Bronchial epithelial cell (primary cell): ENCODE measurements at places on chromosomes 13 and 19. TPM values are rescaled to one million over a fixed set of nuclear protein-coding genes. Genes with fewer than 3 reads are reported as not detected.

- no peak for DNase-seq
Measured at GRCh38 chr19:38945562-38946228, 15.0 kb downstream of the MRPS12 start.

- DNase-seq = no peak
Measured at GRCh38 chr13:75643693-75644092, 7.6 kb downstream of the LMO7 start.

DNA sequence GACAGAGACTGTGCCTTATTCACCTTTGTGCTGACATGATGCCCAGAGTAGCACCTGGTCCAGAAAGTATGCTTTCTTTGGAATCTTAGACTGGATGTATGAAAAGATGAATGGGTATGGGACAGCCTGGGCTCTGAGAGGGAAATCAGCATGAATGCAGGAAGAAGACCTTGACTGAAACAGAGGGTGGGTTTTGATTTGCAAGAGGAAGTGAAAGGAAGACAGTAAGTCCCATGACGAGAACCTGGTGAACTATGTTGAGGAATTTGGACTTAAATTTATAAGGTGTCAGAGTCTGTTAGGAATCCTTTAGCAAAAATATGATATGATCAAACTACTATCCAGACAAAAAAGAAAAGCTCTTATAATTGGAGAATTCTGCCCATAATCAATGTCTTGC is 301.9 kb downstream of the SPRY2 start:
- DNase-seq = no peak

DNA sequence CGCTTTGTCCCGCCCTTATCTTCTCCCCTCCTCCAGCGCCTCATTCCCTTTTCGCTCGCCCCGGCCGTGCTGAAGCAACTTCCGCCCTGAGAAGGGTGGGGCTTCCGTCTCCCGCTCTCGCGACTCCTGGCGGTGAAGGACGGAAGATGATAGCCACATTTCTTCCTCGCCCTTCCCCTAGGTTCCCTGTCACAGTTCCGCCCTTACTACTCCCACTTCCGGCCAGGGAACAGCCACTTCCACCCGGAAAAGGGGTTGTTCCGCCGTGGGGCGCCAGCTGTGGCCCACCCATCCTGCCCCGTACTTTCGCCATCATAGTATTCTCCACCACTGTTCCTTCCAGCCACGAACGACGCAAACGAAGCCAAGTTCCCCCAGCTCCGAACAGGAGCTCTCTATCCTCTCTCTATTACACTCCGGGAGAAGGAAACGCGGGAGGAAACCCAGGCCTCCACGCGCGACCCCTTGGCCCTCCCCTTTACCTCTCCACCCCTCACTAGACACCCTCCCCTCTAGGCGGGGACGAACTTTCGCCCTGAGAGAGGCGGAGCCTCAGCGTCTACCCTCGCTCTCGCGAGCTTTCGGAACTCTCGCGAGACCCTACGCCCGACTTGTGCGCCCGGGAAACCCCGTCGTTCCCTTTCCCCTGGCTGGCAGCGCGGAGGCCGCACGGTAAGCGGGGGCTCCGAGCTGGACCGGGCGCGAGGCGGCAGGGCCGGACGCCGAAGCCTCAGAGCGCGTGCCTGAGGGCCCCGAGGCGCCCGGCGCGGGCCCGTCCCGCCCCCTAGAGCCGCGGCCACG is at the start of gene RPS19:
RPS19 (plus strand) TSS at position 638 of the 801 bp plus-strand sequence. CDS start 520 bp downstream, outside the sequence.
- DNase-seq = peak; percentile 95

DNA sequence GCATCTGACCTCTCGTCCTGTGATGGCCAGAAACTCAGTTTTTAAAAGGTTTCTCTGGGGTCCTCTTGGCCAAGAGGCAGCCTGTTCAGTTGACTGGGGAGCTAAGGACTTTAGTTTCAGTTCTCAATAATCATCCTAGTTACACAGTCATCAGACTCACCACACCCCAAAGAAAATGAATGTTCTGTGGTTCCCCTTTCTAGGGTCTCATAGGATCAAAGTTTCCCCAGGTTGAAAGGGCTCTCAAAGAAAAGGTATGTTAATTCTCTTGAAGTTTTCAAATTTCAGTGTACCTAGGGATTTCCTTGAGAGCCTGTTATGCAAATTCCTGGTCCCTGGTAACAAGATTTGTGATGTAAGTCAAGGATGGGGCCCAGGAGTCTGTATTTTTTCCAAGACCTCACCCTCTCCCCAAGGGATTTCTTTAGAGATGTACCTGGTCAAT is 94.9 kb downstream of the FAM216B start:
- DNase-seq = no peak

- no peak for DNase-seq
Measured at GRCh38 chr19:46447824-46448223, 19.1 kb upstream of the PNMA8C start.

- no peak for DNase-seq
Measured at GRCh38 chr13:108574856-108575255, 54.6 kb upstream of the MYO16 start.

- no peak for DNase-seq
Measured at GRCh38 chr13:86201477-86201876, 402.3 kb upstream of the SLITRK6 start.

DNA sequence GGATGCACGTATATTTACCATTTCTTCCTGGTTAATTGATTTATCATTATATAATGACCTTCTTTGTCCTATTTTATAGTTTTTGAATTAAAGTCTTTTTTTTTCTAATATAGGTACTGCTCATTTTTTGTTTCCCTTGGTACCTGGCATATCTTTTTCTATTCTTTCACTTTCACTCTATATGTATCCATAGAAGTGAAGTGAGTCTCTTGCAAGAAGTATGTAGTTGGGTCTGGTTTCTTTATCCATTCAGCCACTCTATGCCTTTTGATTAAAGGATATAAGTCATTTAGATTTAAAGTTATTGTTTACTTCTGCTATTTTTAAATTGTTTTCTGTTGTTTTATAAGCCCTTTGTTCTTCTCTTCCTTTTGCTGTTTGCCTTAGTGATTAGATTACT is 194.3 kb upstream of the SLITRK6 start:
- DNase-seq = no peak

- no peak for DNase-seq
Measured at GRCh38 chr19:19649155-19649554, 5.7 kb upstream of the GMIP start.

- peak; percentile 48 for DNase-seq
Measured at GRCh38 chr13:30870049-30870884, 35.8 kb upstream of the MEDAG start.

GRCh38 chr13:112012016-112012704 is 54.8 kb upstream of the SOX1 start:
- no peak for DNase-seq

The FAM216B gene
- total RNA-seq = not detected in 2 replicates

The KCNC3 gene
- 0.13 TPM in 1 of 2 replicates, not detected in the other for total RNA-seq

The PPP1R13L gene
- 16.6 and 31.2 TPM in 2 replicates for total RNA-seq

The FXYD3 gene
- total RNA-seq = 309 and 548 TPM in 2 replicates
